ENCODE measurements at places on chromosomes 11 and 22.
A peak's percentile ranks its signal among the peaks of the same experiment; 100 is the strongest.

DNA sequence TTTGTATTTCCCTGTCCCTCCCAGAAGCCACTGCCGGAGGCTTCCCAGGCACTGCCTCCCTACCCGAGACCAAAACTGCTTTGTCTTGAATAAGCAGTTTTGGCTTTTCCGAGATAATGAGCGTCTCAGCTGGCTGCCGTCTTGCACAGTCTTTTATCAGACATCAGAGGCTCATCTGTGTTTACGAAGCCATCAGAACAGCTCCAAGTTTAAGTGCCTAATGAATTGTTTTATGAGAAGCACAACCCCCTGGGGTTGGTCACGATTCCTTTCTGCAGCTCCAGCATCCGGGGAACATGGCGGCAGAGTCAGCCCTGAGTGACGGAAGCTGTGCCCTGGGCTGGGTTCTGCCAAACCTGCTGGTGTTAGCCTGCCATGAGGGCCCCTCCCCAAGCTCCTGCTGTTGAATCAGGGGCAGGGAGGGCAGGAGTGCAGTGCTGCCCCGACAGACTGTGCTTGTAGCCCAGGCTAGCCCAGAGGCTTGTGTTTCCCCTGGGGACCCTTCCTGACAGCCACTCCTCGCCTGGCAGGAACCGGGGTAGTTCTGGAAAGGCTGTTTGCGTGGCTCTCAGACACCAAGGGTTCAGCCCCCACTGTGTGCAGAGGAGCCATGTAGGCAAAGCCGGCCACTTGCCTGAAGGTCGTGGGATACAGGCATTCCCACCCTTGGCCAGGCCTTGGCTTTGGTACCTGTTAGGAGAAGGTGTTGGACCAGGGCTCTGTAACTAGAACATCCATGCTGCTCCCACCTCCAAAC lies 96.1 kb downstream of the MORC2 start:
- DNase-seq = peak; percentile 65

DNA sequence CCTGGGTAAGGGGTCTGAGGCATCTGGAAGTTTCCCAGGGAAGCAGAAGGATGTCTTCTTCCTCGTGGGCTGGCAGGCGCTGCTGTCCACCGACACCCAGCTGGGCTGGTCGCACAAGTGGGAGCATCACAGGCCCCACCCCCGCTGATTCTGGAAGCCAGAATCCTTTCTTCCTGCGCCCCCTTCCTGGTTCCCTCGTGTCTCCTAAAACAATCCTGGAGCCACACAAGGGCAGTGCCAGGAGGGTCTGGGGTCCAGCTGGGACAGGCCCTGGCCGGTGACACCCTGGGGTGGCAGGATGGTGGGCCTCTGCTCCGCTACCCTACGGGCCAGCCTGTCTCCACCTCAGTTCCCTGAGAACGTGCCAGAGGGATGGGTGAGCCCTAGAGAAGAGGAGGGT lies 4.2 kb downstream of the LSP1 start:
- DNase-seq = no peak

- DNase-seq = no peak
Observed at GRCh38 chr22:32754413-32755041, 47.0 kb upstream of the TIMP3 start.

GRCh38 chr11:33685082-33685481 lies 15.5 kb downstream of the C11orf91 start:
- DNase-seq = no peak

- no peak for DNase-seq
Observed at GRCh38 chr11:79173615-79174014, 267.2 kb downstream of the TENM4 start.

DNA sequence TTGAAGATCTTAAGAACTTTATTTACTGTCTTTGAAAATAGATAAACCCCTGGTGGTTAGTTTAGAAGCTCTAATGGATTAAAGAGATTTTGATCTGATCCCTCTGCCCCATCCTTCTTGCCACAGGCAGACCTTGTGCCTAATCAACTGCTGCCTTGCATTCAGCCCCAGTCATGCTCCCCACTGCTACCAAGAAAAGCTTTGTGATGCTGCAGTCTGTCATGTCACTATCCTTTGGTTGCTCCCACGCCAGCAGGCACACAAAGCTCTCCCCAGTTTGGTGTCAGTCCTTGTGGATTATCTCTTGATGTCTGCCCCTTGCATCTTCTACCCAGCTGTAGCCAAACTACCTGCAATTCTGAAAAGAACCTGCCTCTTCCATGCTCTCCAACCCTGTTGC lies 112.2 kb downstream of the MTNR1B start:
- no peak for DNase-seq

DNA sequence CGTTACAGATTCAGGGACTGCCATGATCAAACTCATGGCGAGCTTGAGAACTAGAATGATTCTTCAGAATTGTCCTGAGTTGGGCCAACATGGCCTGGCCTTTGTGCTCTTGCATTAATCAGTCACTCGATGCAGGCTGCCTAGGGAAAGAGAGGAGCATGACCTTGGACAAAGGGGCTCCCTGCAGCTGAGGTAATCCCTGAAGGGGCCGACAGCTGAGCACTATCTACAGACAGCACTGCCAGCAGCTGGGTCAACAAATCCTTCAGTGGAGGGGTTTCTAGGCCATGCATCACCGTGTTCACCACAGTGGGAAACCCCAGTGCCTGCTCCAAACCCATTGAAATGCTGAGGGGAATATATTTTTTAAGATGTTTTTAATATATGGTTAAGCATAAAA lies 159.5 kb upstream of the POU2AF2 start:
- no peak for DNase-seq

- no peak for DNase-seq
Observed at GRCh38 chr11:118916842-118917388, 8.8 kb downstream of the BCL9L start.

Data from spinal cord (tissue), 10 donors.